ENCODE measurements at places on chromosomes 4 and X.

DNA sequence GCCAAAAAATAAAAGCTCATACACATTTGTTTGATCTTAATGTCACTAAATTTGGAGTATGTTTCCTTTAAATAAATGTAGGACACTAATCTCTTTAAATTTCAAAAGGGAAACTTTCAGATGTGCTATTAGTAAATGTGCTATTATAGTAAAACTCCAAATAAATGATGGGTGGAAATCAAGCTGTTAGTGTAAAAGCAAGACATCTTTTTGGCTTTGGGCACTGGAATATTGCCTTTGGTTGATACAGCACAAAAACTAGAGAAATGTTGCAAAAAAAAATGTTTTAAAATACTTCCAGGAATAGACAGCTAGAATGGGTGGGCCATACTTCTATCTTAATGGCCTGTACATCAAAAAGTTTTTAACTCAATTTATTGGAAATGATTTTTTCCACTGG, 151.6 kb downstream of the FBXO8 start:
- DNase-seq = no peak

GRCh38 chr4:119246177-119246733, 33.7 kb downstream of the USP53 start:
- DNase-seq = peak; percentile 55

DNA sequence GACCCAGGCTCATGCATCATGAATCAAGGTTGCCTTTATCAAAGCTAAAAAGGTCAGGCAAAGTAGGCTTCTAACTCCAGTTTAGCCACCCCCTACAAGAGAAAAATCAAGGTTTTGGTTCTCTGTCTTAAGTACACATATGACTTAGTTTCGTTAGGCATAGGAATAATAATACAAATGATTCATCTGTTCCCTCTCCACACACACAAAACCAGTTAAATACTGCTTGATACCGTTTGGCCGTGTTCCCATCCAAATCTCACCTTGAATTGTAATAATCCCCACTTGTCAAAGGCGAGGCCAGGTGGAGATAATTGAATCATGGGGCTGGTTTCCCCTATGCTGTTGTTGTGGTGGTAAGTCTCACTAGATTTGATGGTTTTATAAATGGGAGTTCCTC, 226.2 kb downstream of the HS6ST2 start:
- DNase-seq = no peak

- peak; percentile 83 for DNase-seq
These were observed 278.3 kb downstream of the INPP4B start for GRCh38 chr4:142567620-142568451.

DNA sequence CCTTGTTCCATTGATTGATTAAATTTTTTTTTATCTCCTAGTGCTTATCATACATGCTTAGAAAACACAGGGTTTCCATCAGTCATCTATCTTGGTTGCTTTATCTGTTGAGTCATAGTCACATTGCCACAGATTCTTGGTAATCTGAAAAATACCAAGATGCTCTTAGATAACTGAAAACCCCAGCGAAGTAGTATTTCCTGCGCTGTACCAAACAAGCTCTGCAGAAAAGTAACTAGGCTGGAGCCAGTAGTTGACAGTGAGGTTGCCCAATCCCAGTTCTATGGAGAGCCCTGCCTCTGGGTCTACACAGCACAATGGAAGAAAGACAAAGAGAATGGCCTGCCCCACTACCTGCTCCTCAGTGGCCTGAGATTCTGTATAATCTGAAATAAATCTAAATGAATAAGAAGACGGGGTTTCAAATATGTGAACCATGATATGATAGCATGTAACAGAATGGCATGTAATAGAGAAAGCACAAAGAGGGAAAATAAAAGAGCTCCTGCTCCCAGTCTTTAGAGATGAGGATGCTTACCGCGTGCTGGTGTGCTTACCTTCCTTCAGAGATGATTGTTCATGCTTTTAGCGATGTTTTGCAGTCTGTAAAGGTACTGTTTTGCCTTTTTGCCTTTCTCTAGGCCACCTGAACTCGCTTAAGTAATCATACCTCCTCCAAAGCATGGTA, 55.3 kb upstream of the RAPGEF2 start:
- DNase-seq = peak; percentile 2

- DNase-seq = no peak
These were observed 7.0 kb downstream of the PALLD start for GRCh38 chr4:168503652-168504362.

GRCh38 chrX:47621851-47622250, 2.2 kb upstream of the SYN1 start:
- no peak for DNase-seq

DNA sequence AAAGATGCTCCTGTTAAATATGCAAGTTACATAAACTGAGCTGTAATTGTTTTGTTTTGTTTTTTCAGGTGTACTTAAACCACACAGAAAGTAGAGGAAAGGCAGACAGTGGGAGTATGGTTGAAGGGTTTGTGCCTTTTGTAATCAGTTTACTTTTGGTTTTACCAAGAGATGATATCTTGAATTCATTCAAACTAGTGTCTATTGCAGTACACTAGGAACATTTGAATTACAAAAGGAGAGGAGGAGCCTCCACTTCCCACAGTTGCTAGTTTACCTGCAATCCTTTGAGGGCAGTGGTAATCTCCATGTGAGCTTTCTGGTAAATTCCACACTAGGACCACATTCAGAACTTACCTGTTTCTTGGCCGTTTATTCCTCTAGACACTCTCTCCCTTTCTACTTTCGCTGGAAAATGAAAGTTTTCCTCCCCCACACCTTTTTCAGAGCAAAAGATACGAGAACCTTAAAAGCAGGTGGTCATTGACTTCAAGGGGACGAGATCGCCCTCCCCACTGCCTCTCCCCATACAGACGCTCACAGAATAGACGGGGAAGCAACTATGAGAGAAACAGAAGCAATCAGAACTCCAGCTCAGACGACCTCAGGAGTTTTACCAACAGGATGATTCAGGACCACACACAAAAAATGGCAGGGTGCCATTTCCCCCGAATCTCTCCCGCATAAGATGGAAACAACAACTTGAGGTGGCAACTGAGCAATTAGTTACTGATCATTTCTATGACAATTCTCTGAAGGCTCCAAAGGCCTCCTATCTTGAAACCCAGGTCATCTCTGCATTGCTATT, 3.3 kb downstream of the RBM47 start:
- no peak for DNase-seq
